WTC11 (cell line): ENCODE measurements at places on chromosomes 11 and 22. TPM values are rescaled to one million over a fixed set of nuclear protein-coding genes. Genes with fewer than 3 reads are reported as not detected.

GRCh38 chr22:21592422-21592821 lies 24.9 kb downstream of the UBE2L3 start:
- H3K27me3 ChIP-seq = no peaks in the 10 kb centered on the region; the same call in 1 of the 2 replicates
- DNase-seq = no peak
- no peak overlapping the region for H3K27ac ChIP-seq
- peaks cover 30% of the 10 kb centered on the region for H3K36me3 ChIP-seq
- peaks cover 18% of the 10 kb centered on the region for H3K4me1 ChIP-seq

GRCh38 chr22:46511151-46512038 lies 26.0 kb downstream of the CELSR1 start:
- H3K36me3 ChIP-seq = no peaks in the 10 kb centered on the region
- H3K4me3 ChIP-seq = no peak overlapping the region
- H3K27me3 ChIP-seq = no peaks in the 10 kb centered on the region
- DNase-seq = no peak
- H3K4me1 ChIP-seq = peaks cover 27% of the 10 kb centered on the region

DNA sequence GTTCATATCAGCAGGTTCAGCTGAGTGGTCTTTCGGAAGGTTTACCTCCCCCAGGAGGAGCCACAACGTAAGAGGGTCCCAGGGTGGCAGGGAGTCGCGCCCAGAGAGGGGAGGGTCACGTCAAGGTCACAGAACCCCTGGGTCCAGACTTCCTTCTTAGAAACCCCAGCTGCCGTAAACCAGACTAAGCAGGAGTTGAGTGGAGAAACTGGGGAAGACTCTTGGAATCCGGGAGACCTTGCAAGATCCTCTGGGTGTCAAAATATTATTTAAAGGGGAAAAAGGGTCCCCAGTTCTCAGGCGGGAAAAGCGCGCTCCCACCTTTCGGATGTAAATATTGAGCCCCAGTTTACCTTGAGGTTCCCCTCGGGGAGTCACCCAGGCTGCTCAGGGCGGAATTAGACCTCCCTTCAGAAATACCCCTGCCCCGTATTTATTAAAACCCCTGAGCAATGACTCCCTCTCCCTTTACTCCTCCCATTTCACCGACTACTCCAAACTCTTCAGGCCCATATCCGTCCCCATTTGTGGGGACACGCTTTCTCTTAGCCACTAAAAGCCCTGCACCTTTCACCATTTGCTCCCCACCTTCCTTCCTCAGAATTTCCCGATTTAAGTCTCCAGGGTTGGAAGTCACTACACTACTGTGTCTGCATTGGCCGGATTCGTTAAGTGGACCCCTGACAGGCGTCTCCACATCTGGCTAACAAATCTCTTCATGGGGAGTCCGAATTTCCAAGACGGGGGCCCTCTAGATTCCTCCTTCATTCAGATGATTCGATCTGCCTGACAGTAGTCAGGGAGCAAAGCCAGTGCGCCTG lies 4.2 kb downstream of the SLC17A6 start:
- no peak for DNase-seq
- H3K27ac ChIP-seq = no peak overlapping the region
- no peaks in the 10 kb centered on the region for H3K36me3 ChIP-seq
- peaks cover 68% of the 10 kb centered on the region for H3K27me3 ChIP-seq
- H3K4me1 ChIP-seq = peaks cover 73% of the 10 kb centered on the region
- peak overlapping the region; percentile 78 for H3K4me3 ChIP-seq

The SERPING1 gene
- total RNA-seq = 49.1 to 51.8 TPM (median 50.2 TPM) in 3 replicates

The OR2D2 gene
- total RNA-seq = 0.16 to 0.26 TPM (median 0.23 TPM) in 3 replicates

- no peak for DNase-seq
- no peak overlapping the region for H3K27ac ChIP-seq
- no peak overlapping the region for H3K4me3 ChIP-seq
- peaks cover 10% of the 10 kb centered on the region; the same call in 1 of the 2 replicates for H3K36me3 ChIP-seq
- H3K4me1 ChIP-seq = peaks cover 12% of the 10 kb centered on the region
Observed at GRCh38 chr11:106271686-106272085, 194.2 kb downstream of the AASDHPPT start.

DNA sequence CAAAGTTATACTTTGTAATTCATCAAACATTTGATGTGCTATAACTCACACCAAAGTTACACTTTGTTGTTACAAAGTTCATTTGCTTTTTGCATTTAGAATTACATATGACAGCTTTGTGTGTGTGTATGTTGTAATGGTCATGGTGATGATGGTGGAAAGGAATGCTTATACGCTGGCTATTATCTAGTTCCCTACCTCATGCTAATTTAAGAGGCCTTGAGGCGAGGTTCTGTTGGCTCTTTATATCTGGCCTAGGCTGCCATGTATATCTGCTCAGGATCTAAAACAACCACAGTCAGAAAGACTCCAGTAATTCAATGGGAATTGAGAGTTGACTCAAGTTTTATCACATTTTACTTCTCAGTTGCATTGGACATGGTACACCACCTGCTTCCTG lies 123.4 kb downstream of the SLC17A6 start:
- H3K4me3 ChIP-seq = no peak overlapping the region
- no peak overlapping the region for H3K27ac ChIP-seq
- no peaks in the 10 kb centered on the region for H3K27me3 ChIP-seq
- H3K36me3 ChIP-seq = no peaks in the 10 kb centered on the region
- DNase-seq = no peak
- peaks cover 11% of the 10 kb centered on the region for H3K4me1 ChIP-seq
